Osteoblast (primary cell): ENCODE measurements at places on chromosomes 4 and X. TPM values are rescaled to one million over a fixed set of nuclear protein-coding genes. Genes with fewer than 3 reads are reported as not detected.

DNA sequence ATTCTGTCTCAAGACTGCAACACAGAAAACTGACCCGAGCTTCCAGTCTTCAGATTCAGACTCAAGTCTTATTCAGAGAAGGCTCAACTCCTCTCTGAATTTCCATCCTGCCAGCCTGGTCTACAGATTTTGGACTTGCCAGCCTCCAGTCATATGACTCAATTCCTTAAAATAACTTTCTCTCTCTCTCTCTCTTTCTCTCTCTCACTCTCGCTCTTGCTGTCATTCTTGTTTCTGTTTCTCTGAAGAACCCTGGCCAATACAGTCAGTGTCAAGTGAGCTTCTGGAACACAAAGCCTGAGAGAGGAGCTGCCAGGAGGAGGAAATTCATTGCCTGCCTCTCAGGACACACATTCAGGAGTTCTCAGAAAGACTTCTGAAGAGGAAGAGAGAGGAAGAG, 154.9 kb downstream of the PARM1 start:
- DNase-seq: no peak

DNA sequence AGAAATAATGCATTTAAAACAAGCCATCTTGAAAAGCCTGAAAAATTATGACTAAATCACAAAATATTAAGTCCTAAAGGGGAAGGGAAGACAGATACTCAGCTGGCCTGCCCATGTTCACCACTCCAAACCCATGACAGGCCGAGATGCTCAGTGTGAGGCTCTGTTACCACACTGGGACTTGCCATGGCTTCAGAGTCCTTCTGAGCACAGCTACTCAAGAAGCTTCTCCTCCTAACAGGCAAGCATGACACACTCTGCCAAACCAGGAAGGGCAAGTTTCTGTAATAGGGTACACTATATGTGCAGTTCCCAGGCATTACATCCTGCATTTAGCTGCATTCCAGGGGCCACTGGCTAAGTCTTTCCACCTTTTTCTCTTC, 34.0 kb upstream of the CYBB start:
- DNase-seq: peak; percentile 25

DNA sequence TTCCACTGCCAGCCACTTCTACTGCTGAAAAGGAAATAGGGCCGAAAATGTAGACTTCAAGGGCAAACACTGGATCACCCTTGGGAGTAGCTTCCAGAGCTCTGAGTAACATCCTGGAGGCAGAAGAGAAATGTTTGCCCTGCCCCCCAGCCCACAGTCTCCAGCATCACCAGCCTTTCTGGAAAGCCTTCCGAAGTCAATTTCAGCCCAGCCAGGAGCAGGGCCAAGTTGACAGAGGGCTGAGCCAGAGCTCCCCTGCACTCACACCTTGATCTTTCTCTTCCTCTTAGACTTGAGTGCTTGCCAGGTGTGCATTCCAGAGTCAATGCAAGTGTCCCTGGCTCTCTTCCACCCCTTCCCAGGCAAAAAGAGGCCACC, 35.2 kb downstream of the SLC25A5 start:
- DNase-seq: peak; percentile 83

- DNase-seq: no peak
Measured at GRCh38 chr4:30207389-30207788, 512.8 kb upstream of the PCDH7 start.

SNCA gene
- 0.29 and 0.72 TPM in 2 replicates for total RNA-seq

FAAH2 gene
- under 0.01 TPM in 1 of 2 replicates, not detected in the other for total RNA-seq

ADH6 gene
- not detected in 2 replicates for total RNA-seq

- peak; percentile 21 for DNase-seq
Measured at GRCh38 chr4:148238811-148239493, 203.3 kb downstream of the NR3C2 start.
